ENCODE measurements at places on chromosomes 5 and 9.

DNA sequence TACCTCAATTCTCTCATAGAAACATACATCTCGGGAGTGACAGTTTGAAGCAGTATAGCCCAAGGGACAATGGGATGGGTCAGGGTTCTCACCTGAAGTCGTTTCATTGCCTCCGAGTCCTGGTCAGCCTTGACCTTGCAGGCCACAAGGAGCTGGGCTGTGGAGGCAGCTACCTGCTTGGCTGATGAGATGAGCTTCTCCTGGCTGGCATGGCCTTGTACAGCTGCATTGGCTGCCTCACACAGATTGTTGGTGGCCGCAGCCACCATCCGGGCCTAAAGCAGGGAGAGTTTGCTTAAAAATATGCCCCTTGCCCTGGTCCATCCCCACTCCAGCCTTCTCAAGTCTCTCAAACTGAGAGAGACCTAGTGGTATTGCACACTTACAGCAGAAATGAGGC lies 8.5 kb upstream of the TPM2 start:
- no peak for DNase-seq

DNA sequence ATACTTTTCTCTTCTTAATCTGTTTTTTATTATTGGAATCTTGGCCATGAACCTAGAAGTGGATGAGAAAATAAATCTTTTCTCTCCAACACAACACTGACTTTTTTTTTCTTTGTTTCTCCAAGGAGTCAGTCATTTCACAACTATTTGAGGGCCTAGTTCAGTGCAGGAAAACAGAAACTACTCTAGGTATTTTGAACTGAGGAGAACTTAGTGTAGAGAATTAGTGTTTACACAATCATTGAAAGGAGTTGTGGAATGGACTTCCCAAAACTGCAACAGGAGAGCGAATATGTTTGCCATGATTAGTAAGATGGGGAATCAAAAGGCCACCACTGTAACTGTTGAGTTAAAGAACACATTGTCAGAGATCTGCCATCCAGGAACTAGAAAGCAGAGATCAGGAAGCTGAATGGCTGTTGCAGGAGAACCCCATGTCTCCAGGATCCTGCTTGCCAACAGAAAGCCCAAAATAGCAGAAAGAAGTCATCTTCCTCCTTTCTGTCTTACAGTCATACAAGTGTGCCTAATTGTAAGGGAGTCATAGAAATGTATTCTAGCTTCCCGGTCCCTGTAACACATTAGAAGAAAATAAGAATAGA lies 20.3 kb upstream of the PCDH1 start:
- no peak for DNase-seq

DNA sequence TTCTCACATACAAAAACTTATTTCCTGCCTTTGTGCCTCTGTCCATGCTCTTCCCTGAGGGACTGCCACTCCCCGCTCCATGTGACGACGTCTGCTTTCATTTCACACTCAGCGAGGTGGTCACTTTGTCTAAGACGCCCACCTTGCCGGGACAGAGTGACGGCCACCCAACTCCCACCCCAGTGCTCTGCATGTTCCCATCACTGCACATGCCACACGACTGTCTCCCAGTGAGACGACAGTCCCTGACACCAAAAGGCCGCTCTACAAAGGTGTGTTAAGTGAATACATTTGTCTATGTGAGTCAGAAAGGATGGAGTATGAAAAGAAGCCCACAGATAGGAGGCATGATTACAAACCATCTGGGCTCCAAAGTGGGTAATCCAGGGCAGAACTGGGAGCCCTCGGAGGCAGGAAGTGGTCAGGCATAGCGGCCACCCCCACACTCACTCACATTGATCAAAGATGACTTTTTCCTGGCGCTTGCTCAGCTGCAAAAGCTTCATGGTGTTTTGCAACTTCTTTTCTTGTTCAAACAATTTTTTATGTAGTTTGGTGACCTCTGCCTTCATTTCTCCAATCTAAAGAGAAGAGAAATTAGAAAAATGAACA lies 185.8 kb downstream of the CDK5RAP2 start:
- DNase-seq, result no peak

DNA sequence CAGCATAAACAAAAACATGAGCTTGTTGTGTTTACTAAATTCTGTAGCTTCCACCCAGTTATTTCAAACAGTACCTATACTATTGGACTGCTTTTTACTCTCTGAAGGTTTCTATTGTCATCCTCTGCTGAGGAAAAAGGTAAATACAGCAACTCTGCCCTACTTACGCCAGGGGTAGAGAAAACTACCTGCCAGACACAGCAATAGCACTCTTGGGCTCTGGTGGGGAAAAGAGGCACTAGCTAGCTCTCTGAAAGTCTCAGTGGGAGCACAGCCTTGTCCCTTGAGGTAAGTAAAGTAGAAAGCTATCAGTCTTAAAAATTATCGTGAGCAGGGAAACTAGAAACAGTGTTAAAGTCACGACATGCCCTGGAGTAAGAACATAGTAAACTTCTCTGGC lies 3.7 kb downstream of the HCN1 start:
- DNase-seq, result no peak

GRCh38 chr9:70813141-70813540 lies 308.3 kb downstream of the TRPM3 start:
- no peak for DNase-seq

- no peak for DNase-seq
These were observed 175.1 kb downstream of the BAAT start for GRCh38 chr9:101209670-101210069.

GRCh38 chr5:21236971-21237427 lies 1249.0 kb upstream of the CDH18 start:
- no peak for DNase-seq

DNA sequence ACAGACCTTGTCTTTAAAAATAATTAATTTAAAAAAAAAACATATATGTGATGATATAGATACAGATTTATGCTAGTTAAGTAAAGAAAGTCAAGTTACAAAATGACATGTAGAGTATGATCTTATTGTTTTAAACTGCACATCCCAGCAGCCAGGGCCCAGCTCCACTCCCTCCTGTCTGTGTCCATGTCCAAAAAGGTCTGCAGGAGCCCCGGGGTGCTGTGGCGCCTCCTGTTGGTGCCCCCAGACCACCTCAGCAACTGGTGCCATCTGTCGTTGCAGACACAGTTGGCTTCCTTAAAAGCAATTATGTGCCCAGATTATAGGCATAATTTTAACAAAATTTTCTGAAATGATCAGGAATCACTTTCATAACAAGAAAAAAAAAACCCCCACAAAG lies 33.3 kb downstream of the IPPK start:
- no peak for DNase-seq

DNA sequence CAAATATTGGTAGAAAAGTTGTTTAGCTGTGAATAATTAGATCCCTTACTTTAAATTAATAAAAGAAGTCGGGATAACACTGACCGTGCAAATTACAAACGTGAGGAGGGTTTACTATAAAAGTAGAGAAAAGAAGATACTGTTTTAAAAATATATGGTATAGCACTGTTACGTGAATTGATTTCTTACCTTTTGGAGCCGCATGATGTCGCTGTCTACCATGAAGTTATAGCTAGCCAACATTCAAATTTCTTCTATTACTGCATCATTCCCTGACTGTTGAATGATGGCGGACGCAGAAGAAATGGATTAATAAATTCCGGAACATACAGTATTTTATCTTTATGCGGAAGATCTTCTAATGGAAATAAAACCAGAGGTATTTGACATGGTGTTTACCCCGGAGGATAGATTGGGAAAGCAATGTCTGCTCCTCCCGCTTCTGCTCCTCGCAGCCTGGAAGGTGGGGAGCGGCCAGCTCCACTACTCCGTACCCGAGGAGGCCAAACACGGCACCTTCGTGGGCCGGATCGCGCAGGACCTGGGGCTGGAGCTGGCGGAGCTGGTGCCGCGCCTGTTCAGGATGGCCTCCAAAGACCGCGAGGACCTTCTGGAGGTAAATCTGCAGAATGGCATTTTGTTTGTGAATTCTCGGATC lies at the start of gene PCDHA6:
Gene PCDHA6 (plus strand): TSS at position 257 of the 658 bp plus-strand sequence. CDS start 132 bp downstream, at position 389.
- DNase-seq, result no peak

DNA sequence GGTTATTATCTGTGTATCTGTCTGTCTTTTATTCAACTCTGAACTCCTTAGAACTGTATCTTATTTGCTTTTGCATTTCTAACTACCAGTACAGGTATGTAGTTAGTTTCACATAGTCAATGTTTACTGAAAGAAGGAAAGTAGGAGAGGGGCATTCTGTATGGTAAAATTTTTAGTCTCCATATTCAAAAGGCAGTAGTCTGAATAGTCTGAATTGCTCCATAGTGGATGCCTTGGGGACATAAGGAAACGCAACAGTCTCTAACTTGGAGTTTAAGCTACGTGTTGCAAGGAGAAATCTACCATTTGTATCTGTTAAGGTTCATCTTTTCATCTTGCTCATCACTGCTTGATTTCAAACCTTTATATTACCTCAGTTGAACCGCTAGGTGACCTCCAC lies 26.2 kb downstream of the RASGRF2 start:
- DNase-seq, result no peak

GRCh38 chr5:158174918-158175851 lies 316.2 kb upstream of the CLINT1 start:
- DNase-seq, result peak; percentile 63

GRCh38 chr5:169875091-169875728 lies 105.1 kb downstream of the INSYN2B start:
- no peak for DNase-seq

DNA sequence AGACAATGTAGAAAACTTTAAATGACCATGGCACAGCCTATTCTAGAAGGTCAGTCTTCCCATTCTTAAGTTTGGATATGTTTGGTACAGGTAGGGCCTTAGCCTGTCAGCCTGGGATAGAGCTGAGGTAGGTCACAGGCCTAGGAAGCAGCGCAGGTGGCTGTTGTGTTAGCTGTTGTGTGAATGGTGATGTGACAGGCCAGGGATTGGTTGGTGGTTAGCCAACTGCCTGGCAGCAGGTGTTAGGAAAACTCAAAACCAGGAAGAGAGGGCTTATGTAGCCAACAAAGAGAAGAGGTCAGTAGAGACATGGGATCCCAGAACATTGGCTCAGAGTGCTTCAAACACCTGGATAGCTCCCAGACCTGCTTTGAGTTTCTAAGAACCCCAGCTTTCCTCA lies 84.2 kb downstream of the FBXO38 start:
- DNase-seq, result no peak

- no peak for DNase-seq
These were observed 203.9 kb downstream of the PCSK1 start for GRCh38 chr5:96229188-96229587.

- no peak for DNase-seq
These were observed 14.4 kb upstream of the TMEM245 start for GRCh38 chr9:109134167-109134578.

GRCh38 chr9:93094658-93095204 lies 1.3 kb upstream of the CARD19 start:
- DNase-seq, result no peak

DNA sequence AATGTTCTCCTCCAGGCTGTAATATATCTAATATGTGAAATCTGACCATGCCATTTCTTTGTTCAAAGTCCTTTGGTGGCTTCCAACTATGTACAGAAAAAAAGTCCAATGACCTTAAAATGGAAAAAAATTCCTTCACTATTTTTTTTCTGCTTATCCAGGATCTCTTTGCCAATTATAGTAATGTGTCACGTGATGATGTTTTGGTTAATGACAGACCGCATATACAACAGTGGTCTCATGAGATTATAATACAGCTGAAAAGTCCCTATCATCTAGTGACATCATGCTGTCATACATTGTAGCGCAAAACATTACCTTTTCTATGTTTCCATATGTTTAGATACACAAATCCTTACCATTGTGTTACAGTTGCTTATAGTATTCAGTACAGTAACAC lies 477.6 kb downstream of the TMEM232 start:
- no peak for DNase-seq

DNA sequence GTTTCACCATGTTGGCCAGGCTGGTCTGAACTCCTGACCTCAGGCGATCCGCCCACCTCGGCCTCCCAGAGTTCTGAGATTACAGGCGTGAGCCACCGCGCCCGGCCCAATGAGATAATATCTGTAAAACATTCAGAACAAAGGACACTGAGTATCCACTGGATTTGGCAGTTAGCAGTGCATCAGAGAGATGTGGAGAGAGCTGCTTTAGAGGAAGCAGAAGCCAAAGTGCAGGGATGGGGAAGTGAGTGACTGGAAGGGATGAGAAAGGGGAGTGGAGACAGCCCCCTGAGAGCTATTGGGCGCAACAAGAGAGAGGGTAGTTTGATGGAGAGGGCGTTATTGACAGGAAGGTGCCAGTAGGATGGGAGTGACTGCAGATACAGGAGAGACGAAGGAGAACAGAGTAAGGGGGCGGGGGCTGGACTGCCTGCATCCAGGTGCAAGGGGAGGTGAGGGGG lies 157.5 kb upstream of the SHB start:
- peak; percentile 89 for DNase-seq

DNA sequence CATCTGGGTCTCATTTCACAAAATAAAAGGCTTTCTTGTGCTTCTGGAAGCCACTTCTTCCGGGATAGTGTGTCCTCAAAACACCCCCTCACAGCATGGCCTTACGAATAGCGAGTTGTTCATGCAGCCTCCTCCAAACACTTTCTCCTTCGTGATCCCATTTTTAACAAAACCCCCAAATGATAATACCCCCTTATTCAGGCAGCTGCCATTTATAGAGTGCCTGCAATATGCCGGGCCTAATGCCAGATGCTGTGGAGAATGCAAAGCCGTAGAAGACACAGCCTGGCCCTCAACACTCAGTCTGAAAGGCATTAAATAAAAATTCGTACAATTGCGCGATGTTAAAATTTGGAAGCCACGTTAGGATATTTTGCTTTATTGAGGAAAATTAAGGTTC lies 66.4 kb upstream of the SLC44A1 start:
- DNase-seq, result no peak

GRCh38 chr5:171721464-171721863 lies 64.2 kb upstream of the SMIM23 start:
- no peak for DNase-seq

GRCh38 chr5:14595189-14595588 lies 13.6 kb downstream of the OTULINL start:
- no peak for DNase-seq

GRCh38 chr5:2757563-2758351 lies 6.3 kb upstream of the IRX2 start:
- no peak for DNase-seq

DNA sequence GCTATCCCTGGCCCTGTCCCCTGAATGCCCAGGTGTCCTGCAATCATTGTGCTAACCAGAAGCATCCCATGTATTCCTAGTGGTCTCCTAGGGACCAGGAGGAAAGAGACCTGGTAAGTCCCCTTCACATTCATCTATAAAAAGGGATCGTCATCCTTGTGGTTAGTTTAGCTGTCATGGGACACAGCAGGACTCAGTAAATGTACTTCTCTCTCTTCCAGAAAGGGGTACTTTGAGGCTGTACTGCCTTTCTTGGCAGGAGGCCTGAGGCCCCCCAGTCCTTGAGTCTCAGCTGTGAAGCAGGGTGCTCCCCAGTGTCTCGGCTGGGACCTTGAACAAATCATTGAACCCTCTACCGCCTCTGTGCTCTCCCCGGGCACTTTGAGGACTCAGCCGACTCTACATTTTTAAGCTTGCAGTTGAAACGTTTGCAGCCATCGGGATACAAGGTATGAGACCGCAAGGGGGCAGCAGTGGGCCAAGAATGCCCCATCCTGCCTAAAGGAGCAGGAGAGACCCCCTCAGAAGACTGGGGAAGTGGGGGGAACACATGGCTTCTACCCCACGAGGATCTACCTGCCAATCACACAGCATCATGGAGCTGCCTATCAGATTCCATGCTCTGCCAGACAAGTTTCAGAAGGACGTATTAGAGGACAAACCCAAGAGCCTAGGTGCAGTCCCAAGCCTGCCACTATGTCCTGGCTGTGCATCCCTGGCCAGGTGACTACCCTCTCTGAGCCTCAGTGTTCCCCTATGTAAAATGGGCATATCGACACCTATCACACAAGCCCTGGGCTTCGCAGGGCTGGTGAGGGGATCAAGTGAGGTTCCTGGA lies 2.4 kb upstream of the PHYKPL start:
- DNase-seq, result peak; percentile 69

Data from NCI-H345 (cell line).